ENCODE measurements at places on chromosomes 7 and 10.

DNA sequence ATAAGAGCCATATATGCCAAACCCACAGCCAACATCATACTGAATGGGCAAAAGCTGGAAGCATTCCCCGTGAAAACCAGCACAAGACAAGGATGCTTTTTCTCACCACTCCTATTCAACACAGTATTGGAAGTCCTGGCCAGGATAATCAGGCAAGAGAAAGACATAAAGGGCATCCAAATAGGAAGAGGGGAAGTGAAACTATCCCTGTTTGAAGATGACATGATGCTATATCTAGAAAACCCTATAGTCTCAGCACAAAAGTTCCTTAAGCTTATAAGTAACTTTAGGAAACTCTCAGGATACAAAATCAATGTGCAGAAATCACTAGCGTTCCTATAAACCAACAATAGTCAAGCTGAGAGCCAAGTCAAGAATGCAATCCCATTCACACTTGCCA, 23.8 kb upstream of the STARD3NL start:
- DNase-seq: no peak

- no peak for DNase-seq
Measured at GRCh38 chr7:28700096-28700495, 258.0 kb downstream of the TRIL start.

DNA sequence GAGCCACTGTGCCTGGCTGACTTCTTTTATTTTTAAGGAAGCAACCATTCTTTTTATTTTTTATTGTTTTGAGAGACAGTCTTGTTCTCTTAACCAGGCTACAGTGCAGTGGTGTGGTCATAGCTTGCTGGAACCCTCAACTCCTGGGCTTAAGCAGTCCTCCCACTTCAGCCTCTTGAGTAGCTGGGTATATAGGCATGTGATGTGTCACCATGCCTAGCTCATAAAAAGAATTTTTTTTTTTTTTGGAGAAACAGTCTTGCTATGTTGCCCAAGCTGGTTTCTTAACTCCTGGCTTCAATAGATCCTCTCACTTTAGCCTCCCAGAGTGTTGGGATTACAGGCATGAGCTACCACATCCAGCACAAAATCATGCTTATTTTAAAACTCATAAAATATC, 5.8 kb downstream of the MCU start:
- DNase-seq: no peak

DNA sequence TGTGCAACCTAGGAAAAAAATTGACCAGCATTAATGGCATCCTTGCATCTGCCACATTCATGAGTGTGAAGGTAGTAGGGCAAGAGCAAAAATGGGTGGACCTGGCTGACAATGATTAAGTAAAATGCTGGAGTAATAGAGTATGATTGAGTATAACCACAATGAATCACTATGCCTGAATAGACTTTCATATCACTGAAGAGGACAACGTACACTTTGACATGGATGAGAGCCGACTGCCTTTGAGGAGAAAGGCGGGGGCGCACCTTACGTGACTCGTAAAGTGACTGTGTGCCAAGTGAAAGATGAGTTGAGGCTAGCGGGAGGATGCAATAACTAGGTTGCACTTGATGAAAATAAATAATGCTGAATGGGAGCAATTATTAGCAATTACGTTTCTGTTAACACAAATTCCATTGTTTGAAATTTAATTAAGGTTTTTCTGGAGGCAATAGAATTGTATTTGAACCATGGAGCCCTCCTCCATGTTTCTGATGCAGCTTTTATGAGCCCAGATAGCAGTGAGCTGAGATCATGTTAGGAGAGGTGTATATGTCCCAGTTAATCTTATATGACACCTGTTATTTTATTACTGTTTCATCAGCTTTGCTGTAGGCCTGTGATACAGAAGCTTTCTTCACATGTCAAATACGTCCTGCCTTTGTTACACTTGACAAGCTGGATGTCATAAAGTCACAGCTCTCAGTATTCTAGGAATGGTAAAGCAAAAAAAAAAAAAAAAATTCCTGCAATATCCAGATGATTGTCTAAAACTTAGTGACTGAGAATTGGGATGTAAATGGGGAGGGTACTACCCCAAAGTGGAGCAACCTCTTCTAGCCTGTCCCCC, 596.5 kb downstream of the NXPH1 start:
- no peak for DNase-seq

- DNase-seq: no peak
Measured at GRCh38 chr7:21352540-21353387, 75.1 kb upstream of the SP4 start.

DNA sequence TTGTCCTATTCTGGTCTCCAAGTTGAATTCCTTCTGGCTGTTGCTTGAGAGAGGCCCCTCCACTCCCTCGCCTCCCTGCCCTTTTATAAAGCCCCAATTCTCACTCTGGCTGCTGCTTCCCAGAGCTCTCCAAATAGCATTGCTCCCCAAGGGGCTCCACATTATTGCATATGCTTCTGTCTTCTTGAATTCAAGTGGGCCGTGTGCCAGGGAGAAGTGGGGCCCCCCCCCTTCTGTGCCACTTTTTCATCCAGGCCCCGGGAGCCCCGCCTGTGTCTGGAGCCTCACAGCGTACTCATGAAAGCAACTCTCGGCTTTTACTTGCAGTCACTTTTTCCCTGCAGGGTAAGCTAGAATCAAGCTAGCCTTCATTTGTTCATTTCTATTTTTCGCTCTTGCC, 265.1 kb downstream of the CCSER2 start:
- DNase-seq: no peak

GRCh38 chr10:93572606-93573005, 6.1 kb downstream of the FFAR4 start:
- no peak for DNase-seq

DNA sequence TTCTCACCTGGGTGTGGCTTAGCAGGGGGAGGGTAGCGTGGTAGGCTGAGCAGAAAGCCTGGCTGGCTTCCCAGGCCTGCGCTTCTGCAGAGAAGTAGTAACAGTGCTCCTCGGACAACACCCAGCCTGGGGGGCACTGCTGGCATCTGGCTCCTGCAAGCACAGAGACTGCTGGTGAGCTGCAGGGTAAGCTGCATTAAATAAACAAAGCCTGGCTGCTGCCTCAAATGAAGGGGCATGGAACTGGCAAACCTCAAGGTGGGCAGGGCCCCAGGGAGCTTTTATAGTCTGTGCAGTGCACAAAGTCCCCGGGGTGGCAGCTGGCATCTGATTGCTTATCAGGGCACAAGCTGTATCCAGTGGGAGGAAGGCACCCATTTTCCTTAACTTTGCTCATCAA, 3.9 kb downstream of the KLRG2 start:
- no peak for DNase-seq

DNA sequence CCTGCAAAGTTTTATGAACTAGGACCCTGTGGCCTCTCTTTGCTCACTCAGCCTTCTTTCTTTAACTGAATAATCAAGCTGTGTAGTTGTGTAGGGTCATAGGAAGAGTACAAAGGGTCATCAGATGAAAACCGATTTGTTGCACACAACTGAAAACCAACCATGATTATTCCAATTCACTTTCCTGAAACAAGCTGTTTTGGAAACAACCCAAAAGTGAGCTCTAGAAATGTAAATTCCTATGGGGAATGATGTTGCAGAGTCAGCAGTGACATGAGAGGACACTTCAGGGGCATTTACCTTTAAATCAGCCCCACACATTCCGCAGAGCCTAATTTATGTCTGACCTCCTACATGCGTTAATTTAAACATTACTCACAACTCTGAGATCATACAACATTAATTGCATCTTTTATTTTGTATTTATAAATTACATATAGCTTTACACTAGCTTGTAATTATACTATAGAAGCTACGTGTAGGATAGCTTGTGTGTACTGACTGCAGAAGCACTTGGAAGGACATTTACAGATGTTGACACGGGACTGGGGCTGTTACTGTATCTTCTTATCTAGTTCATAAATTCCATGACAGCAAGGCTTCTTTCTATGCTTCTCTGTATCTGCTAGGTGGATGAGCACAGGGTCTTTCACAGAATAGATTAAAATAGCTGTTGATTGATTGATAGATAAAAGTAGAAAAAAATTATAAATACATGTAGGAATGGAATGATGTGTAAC, 139.9 kb upstream of the AKR1E2 start:
- no peak for DNase-seq

DNA sequence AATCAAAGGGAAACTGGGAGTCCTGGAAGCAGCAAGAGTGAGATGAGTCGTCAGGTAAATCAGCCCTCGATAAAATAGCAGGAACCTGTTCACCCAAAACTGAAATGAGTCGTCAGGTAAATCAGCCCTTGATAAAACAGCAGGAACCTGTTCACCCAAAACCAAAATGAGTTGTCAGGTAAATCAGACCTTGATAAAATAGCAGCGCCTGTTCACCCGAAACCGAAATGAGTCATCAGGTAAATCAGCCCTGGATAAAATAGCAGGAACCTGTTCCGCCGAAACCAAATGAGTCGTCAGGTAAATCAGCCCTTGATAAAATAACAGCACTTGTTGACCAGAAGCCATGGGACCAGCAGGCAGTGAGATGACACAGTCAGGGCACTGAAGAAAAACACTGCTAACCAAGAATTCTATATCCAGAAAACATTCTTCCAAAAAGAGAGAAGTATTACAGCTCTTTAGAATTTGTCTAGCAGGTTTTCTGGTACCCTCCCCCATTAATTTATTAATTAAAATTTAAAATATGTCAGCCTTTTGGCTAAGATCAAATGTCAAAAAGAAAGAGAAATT, 3.4 kb upstream of the CYP2E1 start:
- DNase-seq: no peak

DNA sequence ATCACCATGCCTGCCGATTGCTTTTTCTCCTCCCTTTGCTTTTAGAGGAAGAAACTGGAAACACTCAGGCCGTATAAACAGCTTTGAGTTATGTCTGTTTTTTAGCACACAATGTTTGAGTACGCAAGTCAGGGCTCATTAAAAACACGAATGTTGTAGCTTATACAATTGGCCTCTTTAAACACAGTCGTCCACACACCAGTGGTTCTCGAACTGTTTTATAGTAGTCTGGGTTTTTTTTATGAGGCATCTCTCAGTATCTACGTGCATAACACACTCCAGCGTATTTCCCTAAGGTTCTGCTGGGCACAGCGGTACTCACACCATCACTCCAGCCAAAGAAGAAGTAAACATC, 13.4 kb upstream of the CARD11 start:
- DNase-seq: no peak

- DNase-seq: no peak
Measured at GRCh38 chr10:28928484-28928883, 251.2 kb downstream of the BAMBI start.

DNA sequence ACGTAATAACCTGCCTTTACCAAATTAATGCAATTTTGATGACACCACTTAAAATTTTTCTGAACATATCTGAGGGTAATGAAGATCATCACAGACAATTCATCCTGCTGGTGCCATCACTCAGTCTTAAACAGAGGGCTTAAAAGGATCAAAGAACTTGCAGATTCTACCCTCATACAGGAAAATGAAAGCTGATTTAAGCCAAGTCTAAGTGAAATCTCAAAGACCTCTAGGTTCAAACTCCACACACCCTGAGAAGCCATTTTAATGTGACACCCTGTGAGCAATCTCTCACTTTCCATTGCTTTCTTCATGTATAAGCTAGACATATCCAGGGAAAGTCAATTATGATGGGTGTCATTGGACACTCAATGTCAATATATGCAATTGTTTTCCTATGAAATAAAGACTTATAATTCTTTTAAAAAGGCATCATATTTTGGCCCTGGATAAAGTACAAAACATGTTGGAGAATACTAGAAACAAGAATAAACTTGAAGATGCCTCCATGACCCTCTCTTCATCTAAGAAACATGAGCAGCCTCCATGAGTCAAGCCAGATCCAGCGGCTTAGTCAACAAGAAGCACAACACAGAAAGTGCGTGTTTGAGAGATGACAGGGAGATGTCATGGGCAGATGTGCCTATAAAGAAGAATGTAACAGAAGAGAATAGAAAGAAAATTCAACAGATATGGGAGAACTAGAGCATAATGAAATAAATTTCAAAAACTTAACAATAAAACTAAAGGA, 291.9 kb downstream of the PARD3 start:
- DNase-seq: no peak

GRCh38 chr10:98326621-98327027, 58.6 kb upstream of the LOXL4 start:
- DNase-seq: no peak

DNA sequence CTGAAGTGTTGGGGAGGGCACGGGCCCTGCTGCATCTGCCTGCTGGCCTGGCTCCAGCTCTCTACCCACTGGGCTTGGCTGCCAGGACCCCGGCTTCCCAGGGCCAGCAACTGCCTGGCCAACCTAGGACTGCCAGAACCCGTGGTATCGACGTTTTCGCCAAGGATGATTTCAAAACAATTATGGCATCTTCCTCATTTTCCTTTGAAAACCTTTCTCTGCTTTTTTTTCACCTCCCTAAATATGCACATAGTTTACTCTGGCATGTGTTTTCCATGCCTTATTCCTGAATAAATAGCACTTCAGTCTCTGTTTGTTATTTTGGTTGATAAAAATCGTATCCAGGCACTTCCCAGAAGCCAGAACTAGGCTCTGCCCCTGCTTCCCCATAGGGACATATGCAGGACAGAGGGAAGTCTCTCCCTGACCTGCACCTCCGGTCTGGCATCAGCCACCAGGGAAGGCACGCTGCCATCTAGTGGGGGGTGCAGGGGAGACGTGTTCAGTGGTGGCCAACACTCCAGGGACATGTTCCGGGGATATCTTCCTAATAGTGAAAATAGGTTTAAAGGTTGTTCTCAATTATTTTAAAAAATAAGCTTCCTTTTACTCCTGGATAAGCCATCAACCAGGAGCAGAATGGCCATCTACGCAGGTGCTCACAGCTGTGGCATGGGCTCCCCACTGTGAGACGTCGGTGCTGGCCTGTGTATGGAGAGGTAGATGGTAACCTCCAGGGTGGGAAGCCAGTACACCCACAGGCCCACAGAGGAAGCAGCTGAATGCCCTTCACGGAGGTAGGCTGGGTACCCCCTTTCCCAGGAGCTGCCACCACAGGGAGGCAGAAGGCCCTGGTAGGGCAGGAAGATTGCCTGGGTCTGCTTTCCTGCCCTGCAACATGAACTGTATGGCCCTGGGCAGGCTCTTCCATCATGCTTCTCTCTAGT, 30.7 kb upstream of the ANTXRL start:
- DNase-seq: no peak

- DNase-seq: no peak
Measured at GRCh38 chr10:122466951-122467381, 5.6 kb downstream of the HTRA1 start.

DNA sequence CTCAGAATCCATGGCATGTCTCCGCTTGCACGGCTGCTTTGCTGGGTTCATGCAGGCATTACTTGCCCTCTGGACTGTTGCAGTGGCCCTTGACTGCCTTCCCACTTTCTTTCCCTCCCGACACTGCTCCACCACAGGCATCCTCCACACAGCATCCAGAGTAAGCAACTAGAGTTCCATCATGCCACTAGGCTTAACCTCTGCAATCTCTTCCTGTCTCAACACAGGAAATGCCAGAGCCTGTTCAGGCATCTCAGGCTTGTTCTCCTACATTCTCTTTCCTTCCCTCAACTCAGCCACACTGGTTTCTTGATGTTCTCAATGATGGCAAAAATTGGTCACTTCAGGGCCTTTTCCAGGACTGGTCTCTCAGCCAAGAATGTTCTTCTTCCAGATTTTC, 284.5 kb upstream of the KLF6 start:
- no peak for DNase-seq

Measured in stimulated activated CD8-positive, alpha-beta memory T cell treated with anti-CD3 and anti-CD28 coated beads, Interleukin-7, amount 100 ng/mL, for 1 hour (primary cell).